ENCODE measurements at places on chromosomes 7 and 10.

DNA sequence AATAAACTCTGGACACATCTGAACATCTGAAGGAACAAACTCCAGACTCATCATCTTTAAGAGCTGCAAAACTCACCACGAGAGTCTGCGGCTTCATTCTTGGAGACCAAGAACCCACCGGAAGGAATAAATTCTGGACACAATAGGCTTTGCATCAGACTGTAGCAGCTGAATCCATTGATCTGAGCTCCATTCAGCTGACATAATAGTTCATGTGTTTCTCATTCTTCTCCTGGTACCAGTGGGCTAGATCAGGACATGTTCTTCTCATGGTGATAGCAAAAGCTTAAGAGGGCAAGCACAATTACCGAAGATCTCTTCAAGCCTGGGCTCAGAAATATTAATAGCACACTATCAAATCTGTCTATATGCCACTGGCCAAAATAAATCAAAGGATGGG lies 20.5 kb upstream of the GNAI1 start:
- no peak for DNase-seq

DNA sequence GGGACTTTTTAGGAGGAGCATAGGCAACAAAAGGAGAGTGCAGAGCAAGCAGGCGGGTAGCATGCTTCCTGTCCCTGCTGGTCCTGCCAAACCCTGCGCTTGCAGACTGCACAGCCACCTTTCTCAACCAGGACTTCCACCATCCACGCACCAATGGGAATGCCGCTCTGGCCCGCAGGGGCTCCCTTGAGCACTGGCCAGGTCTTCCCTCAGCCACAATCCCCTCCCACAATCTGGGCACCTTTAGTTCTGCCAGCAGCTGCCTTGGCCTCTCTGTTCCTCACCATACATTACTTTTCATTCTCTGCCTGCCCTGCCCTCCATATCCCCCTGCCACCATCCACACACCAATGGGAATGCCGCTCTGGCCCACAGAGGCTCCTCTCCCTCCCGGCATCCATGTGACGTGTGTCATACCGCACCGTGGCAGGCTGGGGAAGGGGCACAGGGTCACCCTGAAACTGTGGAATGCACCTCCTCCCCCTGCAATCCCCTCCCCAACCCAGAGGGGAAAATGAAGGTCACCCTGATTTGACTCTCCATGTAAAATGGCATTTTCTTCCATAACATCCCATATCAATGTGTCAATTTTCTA lies 97.3 kb upstream of the MACROH2A2 start:
- DNase-seq: no peak

- DNase-seq: no peak
These were observed 166.2 kb downstream of the CTTNBP2 start for GRCh38 chr7:117707080-117707479.

DNA sequence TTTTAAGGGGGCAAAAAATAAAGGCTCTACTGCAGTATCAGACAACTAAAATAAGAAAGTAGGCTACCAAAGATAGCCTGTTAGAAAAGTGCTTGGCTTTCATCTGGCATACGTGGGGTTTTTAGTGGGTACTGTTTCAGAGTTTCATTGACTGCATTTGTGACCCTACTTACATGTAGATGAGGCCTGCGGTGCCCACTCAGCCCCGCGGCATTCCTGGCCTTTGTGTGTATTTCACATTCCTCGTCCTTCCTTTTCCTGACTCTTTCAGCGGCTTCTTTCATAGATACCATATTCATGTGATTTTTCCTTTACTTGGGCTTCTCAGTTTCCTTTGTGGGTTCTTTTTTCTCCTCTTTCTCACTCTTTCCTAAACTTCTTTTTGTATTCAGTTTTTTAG lies 50.7 kb downstream of the UBE3C start:
- no peak for DNase-seq

DNA sequence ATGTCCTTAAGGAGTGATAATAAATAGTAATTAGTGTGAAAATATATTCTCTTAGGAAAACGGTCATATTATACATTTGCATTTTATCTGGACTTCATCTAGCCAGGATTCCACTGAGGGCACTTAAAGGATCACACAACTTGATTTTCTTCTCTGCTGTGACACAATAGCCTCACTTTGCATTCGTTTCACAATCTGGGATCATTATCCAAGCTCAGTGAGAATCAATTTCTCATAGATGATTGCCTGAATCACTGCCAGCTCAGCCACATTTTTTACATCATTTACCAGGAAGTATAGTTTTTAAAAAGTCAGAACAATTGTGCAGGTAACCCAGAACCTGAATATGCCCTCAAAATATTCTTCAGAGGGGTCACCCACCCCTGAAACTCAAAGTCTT lies 68.9 kb downstream of the PTPRZ1 start:
- no peak for DNase-seq

GRCh38 chr7:82859106-82859850 lies 303.4 kb downstream of the PCLO start:
- DNase-seq: no peak

DNA sequence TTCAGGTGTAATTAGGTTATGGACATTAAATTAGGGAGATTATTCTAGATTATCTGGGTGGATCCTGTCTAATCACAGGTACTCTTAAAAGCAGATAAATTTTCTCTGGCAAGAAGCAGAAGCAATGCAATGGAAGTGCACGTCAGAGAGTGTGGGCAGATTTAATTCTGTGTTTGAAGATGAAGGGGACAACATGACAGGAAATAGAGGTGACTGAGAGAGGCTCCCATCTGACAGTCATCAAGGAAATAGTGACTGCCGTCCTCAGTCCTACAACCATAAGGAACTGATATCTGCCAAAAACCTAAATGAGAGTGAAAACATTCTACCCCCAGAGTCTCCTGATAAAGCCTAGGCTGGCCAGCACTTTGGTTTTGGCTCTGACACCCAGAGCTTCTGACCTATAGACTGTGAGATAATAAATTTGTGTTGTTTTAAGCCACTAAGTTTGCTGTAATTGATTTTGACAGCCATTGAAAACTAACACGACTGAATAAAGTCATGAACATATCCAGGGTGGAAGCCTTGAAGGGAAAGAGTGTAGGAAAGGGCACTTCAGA lies 30.5 kb upstream of the DDX50 start:
- DNase-seq: no peak

DNA sequence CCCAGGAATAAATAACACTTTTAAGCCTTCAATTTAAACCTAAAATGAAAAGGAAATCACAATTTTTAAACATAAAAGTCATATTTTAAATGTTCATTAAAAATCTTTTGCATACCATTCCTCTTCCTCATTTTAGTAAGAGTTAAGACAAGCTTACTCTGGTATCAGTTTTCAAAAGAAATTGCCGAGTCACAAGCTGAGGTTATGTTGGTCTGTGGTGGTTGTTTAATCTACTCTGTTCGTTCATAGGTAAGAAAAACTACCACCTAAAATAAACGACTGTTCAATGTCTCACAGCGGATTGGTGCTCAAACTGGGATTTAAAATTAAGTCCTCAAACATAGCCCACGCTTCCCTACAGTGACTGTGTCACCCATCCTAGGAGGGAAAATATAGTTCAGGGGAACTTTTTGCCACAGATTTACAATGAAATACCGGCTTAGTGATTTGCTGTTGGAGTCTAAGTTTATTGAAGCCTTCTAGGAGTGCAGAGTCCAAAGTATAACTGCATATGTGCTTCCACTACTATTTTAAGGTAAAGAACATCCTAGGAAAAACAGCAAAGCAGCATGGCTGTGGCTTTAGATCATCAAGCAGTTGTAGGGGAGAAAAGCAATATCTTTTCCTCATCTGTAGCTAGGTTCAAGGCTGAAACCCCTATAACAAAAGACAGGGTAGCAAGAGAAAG lies 61.1 kb downstream of the GNAT3 start:
- DNase-seq: no peak

DNA sequence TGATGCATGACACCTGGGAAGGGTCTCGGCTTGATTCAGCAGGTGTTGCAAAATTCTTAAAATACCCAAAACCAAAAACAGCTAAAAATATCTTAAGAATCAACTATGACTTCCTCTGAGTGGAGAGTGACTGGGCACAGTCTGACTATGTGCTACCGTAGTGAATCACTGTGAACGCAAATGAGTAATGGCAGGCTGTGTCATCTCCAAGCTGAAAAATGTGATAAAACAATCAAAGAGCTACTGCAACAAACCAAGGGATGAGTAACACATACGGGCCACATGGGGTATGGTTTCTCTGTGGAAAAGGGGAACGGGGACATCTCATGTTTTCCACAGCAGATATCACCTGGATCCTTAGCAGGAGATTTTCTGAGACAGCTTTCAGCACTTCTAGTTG lies 127.5 kb downstream of the ABCA13 start:
- DNase-seq: no peak

- no peak for DNase-seq
These were observed 301.0 kb downstream of the PRPF18 start for GRCh38 chr10:13887761-13888160.

DNA sequence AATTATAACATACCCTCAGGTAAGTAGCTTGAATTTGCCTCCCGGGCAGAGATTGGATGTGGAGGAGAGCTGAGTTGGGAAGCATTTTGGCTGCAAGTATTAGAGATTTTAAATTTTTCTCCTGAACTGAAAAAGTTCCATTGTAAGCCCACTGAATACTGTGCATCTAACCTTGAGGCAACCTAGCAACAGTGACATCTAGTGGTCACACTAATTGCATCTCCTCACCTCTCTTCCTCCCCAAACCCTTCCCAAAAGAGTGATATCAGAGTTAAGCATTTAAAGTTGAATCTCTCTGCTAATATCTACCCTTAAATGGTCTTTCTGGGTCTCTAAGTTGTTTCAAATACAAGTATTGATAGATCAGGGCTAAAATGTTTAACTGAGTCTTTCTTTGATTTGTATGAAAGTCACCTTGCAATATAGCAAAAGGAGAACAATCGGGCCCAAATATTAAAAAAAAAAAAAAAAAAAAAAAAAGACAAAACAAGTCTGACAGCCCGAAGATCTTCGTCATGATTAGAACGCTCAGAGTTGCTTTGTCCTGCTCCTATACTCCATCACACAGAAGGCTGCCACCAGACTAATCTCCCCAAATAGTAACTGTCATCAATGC lies 40.4 kb upstream of the DLX5 start:
- no peak for DNase-seq

DNA sequence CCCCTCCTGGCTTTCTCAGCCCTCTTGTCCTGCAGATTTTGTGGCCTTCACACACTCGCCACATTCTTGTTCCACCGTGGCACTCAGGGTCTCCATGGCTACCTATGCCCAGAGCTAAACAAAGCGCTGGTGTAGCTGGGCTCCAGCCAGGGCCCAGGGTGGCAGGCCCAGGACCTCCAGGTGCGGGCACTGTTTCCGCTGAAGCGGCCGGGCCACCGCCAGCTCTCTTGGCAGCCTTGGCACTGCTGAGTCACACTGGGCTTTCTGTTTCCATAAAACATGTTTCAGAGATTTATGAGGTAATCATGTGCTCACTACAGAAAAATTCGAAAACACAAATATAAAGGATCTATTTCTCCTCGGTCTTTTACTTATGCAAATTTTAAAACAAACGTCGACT lies 51.3 kb downstream of the AOC1 start:
- no peak for DNase-seq

GRCh38 chr7:70325509-70326101 lies 727.3 kb downstream of the AUTS2 start:
- DNase-seq: no peak

DNA sequence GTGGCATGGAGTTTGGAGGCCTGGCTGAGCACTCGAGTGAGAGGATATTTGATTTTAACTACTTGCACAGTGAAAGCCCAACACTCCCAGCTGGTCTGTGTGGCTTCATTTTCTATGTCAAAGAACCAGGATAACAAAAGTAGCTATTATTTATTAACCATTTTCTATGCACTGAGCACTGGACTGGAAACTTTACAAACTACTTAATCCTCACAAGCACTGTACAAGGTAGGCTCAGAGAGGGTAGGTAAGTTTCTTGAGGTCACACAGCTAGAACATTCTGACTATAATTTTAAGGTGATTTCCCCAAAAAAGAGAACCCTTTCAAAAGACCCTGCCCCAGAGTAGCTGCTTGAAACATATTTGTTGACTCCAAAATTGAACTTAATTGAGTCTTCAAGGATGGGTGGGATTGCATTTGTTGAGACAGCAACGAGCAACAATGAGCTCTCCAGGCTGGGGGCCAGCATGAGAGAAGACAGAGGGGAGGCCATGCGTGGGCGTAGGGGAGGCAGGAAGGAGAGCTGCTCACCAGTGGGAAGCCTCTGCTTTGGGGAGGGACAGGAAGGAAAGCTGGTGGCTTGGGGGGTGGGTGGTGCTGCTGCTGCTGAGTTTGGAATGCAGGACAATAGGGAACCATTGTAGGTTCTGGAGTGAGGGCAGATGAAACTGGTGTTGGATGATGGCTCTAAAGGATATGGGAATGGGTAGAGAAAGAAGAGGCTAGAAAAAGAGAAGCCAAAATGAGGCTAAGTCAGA lies 31.5 kb downstream of the FAM241B start:
- no peak for DNase-seq

DNA sequence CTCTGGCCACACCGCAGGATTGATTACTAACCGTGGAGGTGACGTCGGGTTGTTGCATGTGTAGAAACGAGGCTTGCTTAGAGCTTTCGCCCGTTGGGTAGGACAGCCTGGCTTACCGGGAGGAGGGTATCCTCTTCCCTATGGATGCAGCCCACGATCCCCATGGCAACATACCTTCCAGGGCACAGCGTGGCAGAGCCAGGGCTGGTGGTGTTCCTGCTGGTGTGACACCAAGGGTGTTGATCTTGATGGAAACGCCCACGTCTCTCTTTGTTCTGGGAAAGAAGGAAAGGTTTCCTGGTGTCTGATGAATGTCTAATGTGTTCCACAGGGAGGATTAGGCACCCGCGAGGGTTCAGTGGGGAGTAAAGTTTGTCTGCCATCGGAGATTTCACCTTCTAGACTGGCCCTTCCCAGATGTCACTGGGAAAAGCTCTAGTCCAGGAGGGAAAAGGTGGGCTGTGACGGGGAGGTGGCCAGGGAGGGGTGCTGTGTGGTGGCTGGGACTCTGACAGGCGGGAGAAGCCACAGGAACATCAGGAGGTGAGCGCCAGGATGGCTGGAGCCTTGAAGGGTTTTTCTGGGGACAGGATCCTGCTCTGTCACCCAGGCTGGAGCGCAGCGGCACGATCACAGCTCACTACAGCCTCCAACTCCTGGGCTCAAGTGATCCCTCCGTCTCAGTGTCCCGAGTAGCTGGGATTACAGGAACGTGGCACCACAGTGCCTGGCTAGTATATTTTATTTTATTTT lies 102.1 kb downstream of the CUX1 start:
- DNase-seq: peak; percentile 23

DNA sequence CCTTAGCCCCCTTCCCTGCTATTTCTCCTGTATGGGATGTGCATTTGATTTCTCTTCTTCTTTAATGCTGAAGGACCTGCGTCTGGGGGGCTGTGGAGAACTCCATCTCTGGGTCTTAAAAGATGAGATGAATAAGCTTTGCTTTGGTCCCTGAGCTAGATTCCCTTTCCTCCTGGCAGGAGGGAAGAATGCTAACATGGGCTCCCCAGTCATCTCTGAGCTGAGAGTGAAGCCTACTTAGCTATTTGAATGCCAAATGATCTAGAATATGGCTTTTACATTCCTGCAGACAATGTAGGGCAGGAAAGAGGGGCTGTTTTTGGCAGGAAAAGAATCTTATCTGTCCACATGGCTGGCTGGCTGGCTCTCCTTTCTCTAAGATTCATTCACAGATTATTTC lies 62.6 kb upstream of the EFCAB10 start:
- DNase-seq: no peak

- DNase-seq: no peak
These were observed 109.6 kb downstream of the LRMDA start for GRCh38 chr10:75540981-75541380.

GRCh38 chr10:80614576-80615416 lies 77.1 kb downstream of the SH2D4B start:
- no peak for DNase-seq
